ENCODE measurements at places on chromosomes 3 and 15.

DNA sequence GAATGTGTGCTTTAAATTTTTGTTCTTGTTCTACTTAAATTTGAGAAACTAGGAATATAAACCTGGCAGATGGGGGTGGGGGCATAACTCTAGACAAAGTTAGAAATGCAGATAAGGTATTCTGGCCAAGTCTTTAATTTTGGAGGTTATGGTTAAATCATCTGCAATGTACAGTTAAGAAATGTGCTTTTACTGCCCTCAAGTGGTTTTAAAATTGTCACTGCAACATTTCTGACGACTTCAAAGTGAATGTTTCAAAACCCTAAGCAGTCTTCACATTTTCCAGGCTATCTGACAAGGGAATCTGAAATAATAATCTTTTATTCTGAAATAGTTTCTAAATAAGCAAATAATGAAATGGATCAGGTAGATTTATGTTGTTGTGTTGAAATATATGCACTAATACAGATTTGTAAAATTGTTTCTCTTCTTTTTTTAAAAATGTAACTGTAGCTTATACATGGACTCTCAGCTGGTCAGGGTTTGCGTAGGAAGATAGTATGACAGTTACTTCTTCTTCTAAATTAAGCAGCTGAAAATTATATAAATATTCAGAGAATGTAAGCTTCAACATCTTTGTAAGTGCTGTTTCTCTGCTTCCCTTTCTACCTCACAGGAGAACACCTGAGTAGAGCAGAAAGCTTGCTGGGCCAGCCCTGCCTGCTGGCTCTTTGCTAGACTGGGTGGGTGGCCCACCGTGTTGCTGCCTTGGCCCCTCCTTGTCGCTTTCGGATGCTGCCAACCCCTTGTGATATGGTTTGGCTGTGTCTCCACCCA is 45.0 kb downstream of the SUCNR1 start:
- no peak for DNase-seq

- DNase-seq: no peak
Observed at GRCh38 chr3:144429719-144430121, 458.1 kb downstream of the DIPK2A start.

GRCh38 chr3:27509376-27509775 is 25.2 kb upstream of the SLC4A7 start:
- no peak for DNase-seq

GRCh38 chr15:32899126-32899596 is 181.4 kb downstream of the GREM1 start:
- DNase-seq: no peak

DNA sequence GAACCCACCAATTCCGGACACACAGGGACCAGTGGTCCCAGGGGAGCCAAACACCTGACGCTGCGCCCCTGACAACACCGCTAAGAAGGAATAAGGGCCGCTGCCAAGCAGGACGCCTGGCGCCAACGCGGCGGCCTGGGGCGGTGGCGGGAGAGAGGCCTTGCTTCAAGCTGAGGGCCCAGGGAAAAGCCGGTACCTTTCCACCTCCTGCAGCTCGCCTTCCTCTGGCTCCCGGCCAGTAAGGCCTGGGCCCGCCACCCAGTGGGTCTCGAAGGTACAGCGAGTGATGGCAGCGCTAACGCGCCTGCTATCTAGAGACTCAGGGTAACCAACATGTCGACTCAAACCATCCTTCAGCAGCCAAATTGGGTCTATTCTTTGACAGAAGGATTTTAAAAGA is 1074.1 kb downstream of the SI start:
- DNase-seq: no peak

- no peak for DNase-seq
Observed at GRCh38 chr3:111314181-111314873, 227.7 kb upstream of the CD96 start.

DNA sequence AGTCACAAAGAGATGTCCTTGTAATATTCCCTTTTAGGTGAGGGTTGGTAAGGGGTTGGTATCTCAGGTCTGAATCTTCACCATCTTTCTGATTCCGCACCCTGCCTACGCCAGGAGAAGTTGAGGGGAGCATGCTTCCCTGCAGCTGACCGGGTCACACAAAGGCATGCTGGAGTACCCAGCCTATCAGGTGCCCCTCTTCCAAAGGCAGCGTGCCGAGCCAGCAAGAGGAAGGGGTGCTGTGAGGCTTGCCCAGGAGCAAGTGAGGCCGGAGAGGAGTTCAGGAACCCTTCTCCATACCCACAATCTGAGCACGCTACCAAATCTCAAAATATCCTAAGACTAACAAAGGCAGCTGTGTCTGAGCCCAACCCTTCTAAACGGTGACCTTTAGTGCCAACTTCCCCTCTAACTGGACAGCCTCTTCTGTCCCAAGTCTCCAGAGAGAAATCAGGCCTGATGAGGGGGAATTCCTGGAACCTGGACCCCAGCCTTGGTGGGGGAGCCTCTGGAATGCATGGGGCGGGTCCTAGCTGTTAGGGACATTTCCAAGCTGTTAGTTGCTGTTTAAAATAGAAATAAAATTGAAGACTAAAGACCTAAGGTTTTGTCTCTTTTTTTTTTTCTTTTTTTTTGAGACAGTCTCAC is 19.8 kb downstream of the TYRO3 start:
- DNase-seq: no peak

DNA sequence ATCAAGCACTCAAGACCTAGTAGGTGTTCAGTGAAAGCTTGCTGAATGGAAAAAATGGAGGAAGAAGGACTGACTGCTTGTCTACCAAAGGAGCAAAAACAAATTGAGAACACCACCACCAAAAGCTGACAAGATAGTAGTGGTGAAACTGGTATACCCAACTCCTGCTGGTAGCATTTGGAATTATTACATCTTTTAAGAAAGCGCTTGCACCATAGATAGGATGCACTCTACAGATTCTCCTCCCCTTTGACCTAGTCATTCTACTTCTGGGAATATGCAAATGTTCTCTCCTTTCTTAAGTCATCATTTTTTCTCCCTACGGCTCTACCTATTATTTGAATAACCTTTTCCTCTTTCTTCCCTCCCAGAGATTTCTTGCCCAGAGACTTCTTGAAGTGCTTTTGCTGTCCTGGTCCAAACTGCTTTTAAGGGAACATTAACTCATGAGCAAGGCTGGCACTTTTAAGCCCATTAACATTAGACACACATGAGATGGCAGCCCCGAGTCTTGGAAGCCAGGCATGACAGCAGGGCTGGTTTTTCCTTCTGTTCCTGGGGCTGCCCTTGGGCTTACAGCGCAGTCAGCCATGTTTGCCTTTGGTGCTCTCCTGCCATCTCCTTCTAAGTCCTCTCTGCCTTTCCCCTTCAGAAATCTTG is 75.0 kb upstream of the TLE3 start:
- no peak for DNase-seq

DNA sequence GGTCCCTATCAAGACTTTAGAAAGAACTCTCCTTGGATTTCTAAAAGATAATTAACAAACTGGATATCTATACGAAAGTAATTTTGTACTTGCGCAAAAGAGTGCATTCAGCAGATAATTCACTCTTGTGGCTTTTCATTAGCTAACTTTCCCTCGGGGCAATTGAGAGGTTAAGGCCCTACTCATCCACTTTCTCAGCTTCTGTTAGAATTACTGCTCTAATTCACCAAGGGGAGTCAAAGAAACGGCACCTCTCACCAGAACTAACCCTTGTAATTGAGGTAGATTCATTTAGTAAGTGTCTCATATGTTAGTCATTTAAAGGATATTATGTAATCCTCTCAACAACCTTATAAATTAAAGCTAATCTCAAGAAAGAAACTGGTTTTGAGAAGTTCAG is 22.5 kb upstream of the MB21D2 start:
- no peak for DNase-seq

DNA sequence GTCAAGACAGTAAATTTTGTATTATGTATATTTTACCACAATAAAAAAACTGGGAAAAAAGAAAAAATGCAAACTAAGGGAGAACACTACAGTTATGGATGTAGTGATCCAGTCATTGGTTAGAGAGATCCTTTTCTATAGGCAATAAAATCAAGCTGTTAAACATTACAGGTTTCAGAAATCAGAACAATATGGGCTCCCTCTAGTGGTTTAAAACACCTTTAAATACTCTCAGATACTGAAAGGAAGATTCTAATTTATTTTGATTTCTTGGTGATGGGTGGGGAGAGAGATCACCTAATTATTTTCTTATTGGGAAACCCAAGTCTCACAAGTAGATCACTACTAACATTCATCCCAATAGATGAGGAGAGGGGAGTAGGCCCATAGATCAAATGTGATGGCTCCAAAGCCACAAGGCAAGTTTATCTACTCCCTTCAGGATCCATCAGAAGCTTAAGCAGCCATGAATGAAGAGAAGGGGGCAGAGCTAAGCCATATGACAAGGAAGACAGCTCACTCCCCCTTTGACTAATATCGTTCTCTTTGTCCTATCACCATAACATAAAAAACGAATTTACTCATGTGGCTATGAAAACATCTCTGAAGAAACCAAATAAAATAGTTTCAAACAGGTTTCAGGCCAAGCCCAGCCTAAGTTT is 118.6 kb downstream of the ANO10 start:
- DNase-seq: no peak

DNA sequence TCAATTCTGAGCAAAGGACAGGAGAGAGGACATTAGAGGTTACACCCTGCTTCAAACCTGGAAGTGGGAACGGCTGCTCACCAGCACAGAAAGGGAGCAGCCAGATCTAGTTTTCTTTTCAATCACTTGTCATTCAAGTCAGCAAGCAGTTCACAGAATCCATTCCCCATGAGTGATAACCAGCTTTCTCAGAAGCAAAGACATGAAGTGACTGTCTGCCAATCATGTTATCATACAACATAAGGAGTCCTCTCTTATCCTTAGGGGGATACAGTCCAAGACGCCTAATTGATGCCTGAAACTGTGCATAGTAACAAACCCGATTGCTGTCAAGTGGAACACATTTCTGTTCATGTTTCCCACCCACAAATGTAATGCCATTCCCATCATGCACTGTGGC is 54.7 kb downstream of the FAM98B start:
- no peak for DNase-seq

DNA sequence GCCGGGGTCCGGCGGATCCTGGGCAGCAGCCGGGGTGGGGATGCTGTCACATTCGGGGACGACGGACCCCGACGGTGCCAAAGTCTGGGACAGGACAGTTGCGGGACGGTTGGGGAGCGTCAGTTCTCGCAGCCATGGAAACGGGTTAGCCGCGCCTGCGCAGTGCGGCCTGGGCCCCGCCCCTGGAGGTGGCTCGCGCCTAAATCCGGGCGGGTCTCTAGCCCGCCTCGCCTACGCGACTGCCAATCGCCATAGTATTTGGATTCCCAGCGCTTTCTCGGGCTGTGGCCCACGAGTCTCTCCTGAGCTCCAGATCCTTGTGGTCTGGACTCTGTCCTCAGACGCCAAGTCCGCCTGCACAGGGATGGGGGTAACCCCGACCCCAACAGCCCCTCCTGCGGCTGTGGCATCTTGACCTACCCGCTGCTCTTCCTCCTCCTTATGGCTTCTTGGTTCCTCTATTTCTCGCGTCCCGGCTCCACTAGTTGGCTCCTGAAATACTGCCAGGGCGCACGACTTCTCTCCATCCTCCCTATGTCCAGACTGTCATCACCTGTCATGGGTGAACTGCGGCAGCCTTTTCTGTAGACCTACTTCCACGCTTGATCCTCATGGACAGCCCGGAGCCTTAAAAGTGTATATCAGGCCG is at the start of gene ZMYND10:
TSS of gene ZMYND10 (minus strand) at position 147 of the 649 bp plus-strand sequence. CDS start 153 bp downstream, outside the sequence.
- DNase-seq: no peak

GRCh38 chr3:10395196-10395595 is 74.3 kb upstream of the SEC13 start:
- DNase-seq: no peak

DNA sequence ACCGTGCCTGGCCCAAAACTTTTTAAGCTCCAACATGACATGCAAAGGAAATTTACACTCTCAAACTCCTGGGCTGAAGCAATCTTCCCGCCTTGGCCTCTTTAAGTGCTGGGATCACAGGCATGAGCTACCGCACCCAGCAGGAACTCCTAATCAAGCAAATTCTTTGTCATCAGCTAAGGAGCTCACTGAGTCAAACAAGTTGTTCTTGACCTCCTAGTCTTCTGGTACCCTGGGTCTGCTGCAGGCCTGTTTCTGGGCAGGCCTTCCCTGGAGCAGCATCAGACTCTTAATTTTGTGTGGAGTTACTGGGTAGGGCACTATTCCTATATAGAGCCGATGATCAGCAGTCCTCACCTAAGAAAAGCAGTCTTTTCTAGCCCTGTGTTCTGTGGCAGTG is 68.4 kb upstream of the FLNB start:
- no peak for DNase-seq

- DNase-seq: no peak
Observed at GRCh38 chr3:155676252-155676981, 68.5 kb downstream of the PLCH1 start.

- DNase-seq: no peak
Observed at GRCh38 chr3:15427981-15428380, 583 bp downstream of the EAF1 start.

DNA sequence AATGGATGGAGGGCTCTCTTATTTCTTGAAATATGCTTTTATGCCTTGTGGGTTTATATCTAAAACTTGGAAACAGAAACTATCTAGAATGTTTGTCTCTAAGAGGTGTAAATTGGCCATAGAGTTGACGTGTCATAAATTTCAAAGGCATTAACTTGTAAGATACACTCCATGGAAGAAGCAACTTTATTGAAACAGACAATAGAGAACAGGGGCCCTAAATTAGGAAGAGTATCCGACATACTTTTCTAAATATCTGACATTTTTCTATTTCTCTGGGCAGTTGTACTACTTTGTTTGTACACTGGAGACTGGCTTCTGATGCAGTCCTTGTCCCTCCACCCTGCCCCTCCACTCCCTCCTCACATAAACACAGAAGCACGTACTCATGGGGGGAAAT is 50.0 kb downstream of the MEIS2 start:
- no peak for DNase-seq

- no peak for DNase-seq
Observed at GRCh38 chr15:68106656-68107055, 52.5 kb downstream of the PIAS1 start.

DNA sequence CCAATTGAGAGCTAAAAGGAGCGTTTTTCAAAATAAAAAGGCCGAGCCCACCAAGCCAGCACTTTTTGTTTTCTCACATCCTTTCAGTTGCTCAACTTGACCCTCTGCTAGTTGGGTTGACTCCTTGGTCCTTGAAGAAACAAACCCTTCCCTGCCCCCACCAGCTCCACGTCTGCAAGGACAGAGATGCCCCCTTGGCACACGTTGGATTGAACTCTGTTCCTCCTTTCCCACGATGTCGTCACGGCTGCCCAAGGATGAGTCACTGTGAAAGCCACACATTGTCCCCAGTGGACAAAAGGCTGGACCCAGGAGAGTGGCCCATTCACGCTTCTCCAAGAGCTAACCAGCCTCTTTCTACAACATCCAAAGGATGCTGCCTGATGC is 43.0 kb upstream of the SPATA12 start:
- DNase-seq: no peak

DNA sequence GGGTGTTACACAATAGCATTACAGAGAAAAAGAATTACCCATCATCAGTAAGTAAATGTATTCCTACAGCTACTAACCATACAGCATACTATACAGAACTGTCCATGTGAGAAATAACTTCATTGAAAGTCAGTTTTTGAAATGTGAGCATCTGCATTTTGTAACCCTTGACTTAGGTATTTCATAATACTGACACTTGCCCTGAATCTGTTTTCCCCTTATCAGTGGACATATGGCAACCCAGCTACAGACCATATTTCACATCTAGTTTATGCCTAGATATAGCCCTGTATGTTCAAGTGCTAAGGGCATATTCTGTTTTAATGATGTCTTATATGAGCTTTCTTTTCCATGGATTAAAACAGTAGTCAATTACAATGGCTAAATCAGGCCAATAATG is 297.6 kb downstream of the TBC1D5 start:
- no peak for DNase-seq

All from stimulated activated CD4-positive, alpha-beta T cell treated with anti-CD3 and anti-CD28 coated beads, Interleukin-1b, Interleukin-23, amount 100 ng/mL, for 1 hour (primary cell).